ENCODE measurements at places on chromosomes 12 and 14.

GRCh38 chr14:81727218-81727617 is 193.6 kb upstream of the SEL1L start:
- DNase-seq: no peak

DNA sequence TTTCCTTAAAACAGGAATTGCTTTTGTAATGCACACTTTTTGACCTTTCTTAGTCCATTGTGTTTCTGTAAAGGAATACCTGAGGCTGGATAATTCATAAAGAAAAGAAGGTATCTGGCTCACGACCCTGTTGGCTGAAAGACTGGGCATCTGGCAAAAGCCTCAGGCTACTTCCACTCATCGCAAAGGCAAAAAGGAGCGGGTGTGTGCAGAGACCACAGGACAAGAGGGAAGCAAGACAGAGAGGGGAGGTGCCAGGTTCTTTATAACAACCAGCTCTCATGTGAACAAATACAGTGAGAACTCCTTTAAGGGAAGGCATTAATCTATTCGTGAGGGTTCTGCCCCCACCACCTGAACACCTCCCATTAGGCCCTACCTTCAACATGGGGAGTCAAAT is 182.1 kb downstream of the C12orf50 start:
- no peak for DNase-seq

DNA sequence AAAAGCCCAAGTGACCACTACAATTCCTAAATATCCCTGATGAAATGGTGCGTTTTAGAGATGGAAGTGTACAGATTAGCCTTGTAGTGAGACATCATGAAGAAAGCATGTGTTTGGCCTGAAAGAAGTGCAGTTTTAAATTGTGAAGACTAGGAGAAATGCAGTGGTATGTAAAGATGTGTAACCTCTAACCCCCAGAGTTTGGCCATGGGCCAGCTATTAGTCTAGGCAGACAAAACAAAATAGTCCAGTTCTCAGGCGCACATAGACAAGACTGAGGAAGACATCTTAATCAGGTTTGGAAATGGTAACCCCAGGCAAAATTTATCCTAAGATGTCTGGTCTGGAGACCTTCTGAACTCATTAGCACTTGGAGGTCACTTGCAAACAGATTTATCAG is 23.4 kb downstream of the WBP11 start:
- no peak for DNase-seq

DNA sequence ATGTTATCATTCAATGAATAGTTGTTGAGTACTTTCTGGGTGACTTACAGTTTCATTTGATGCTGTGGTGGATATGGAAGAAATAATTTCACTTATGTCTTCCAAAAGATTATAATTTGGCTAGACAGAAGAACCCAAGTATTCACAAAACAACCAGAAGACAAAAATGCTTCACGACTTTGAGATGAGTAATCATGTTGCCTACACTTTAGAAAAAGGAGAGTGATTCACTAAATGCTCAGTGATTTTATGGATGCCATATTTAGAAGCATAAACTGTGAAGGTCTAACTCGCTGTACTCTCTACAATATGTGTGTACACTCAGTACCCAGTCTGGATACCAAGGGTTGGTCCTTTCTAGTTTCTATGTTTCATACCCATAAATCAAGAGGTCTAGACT is 101.3 kb upstream of the E2F7 start:
- DNase-seq: peak; percentile 27

DNA sequence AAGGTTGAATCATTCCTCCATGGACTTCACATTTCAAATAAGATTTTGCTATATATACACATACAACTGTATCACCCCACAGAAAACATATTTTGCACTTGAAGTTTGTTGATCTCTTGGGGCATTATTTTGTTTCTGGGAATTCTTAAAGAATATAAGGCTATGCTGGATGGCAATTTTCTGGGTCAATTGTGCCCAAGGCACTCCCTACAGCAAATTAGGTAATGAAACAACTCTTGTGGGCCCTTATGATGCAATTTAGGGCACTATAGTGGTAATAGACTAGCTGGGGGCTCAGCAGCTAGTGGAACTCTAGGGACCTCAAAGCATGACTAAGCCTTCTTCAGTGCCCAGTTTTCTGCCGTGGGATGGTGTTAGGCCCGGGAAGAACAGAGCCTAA is 444.4 kb downstream of the NRXN3 start:
- no peak for DNase-seq

- DNase-seq: peak; percentile 66
These were observed 49.6 kb downstream of the LRCOL1 start for GRCh38 chr12:132560614-132561426.

DNA sequence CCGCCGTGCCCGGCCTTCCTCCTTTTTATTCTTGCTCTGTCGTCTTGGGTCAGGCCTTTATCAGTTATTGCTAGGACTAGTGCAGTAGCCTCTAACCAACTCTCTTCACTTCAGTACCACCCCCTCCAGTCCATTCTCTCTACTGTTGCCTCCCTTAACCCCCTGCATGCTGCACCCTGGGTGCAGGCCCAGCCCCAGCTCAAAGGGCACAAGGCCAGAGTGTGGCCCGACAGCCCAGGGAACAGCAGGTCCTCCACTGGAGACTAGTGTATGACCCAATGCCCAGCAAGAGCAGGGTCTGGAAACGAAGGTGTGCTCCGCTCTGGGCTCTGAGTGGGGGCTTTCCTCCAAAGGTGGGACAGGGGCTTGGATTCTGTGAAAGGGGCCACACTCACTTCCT is 30.0 kb upstream of the RFLNA start:
- DNase-seq: no peak

GRCh38 chr14:58763210-58763609 is 125.4 kb downstream of the DACT1 start:
- DNase-seq: no peak

GRCh38 chr12:48106681-48107613 is 1.1 kb upstream of the SENP1 start:
- no peak for DNase-seq

Data from EL (cell line).